ENCODE measurements at places on chromosomes 2 and 18.

GRCh38 chr2:66984864-66985263 is 412.3 kb upstream of the ETAA1 start:
- DNase-seq, result no peak

GRCh38 chr2:30664761-30665358 is 142.4 kb downstream of the CAPN13 start:
- no peak for DNase-seq

DNA sequence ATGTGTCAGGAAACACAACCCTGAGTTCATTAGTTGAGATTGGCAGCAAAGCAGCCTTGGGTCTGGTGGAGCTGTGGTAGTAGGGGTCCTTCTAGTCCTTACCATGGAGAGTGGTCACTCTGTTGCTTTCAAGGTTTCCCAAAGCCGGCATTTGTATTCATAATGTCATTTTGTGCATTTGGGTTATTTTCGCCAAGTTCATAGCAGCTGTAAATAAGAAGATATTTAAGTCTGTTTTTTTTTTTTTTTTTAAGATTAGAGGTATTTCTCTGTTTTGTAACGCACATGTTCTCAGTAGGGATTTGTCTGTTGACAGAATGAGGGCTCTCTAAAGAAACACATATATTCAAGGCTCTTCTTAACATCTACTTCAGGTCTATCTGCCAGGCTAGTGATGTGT is 114.1 kb downstream of the PRPF40A start:
- DNase-seq, result no peak

DNA sequence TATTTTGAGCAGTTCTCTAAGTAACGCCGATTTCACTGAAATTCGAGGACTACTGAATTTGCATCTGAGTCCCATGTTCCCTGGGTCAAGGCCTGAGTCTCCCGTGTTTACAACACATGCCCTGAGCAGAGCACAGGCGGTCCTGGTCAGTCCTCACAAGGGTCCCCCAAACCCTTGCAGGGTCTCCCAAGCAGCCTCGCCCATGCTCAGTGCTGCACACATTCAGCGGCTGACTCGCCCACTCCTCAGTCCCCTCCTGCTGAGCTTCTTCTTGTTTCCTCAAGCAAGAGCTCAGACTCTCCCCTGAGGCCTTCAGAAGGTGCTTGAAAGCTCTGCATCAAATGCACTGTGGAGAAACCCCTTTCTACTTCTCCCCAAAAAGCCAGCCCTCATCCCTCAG is 114.6 kb downstream of the INHBB start:
- no peak for DNase-seq

DNA sequence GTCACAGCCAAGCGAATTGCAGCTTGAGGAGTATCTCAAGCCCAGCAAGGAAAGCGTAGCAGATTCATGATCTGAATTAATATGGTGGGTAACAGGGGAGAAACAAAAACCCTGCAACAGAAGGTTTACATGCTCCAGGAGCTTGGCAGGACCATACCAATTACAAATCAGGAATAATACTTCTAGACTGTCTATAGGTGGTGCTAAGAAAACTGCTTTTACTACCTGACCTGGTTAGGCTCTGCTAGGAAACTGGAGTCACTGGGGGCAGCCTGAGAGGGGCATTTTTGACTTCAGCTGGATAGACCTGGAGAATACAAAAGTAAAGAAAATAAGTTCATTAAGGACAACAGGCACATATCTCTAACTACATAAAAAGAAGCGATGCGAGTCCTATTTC is 24.6 kb upstream of the SPOPL start:
- no peak for DNase-seq

DNA sequence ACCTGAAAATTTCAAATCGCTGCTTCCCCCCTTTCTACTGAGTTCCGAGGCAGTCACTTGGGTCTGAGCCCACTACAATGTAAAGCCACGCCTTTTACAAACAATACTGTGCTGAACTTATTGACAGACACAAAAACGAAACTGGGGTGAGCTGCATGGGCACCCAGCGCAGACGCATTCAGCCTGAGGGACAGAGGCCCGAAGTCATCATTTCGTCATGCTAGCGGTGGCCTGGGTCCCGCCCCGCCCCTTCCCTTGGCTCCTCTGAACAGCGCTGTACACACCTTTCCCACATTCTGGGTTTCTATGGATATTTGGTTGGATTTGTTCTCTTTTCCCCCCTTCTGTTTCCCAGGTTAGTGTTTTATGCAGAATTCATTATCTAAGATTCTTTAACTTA is 71.7 kb downstream of the EIPR1 start:
- DNase-seq, result no peak

DNA sequence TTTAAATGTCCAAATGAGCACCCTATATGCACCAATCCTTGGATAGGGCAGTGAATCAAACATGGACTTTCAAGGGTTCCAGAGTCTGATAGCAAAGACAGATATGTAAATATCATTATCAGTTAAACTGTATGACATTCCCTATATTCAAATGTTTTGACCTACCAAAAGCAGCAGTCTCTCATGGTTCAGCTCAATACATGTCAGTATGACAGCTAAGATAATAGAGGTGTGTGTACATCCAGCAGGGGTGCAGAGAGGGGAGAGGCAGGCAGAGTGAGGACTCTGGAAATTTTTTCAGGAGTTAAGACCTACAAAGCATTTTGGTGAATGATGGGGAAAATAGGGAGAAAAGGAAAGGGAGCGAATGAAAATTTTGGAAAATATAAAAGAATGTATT is 106.3 kb downstream of the MYO3B start:
- DNase-seq, result no peak

DNA sequence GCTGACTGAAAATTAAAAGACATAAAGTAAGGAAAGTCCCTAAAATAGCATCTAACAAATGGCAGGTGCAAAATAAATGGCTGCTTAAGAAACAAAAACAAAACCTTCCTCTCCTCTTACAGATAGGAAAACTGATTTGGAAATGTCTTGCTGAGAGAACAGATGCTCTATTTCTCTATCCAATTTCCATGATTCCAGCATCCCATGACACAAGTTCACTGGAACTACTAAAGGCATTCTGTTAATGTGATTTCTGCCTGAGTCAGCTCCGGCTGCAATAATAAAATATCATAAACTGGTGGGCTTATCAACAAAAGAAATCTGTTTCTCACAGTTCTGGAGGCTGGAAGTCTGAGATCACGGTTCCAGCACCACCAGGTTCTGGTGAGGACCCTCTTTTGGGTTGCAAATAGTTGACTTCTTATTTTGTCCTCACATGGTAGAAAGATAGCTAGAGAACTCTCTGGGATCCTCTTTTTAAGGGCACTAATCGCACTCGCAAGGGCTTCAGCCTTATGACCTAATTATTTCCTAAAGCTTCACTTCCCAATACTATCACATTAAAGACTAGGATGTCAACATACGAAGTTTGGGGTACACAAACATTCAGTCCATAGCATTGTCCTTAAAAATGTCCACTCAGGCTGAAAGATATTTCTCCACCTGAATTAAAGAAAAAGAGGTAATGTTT is 78.2 kb upstream of the GALNT3 start:
- no peak for DNase-seq

GRCh38 chr18:61047794-61048193 is 285.4 kb upstream of the CDH20 start:
- no peak for DNase-seq

DNA sequence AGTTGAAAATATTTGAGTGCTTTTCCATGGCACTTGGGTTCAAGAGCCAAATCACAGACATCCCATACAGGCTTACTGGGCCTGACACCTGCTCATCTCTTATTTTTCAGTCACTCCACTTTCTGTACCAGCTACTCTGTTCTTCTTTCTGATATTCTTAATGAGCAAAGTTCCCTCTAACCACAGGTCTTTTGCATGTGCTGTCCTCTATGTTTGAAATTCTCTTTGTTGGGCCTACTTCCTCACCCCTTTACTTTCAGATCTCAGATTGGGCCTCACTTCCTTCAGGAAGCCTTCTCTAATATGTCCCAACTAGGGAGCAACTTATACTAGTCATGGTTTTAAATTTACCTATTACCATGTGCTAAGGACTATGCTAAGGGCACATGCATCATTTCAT is 81.8 kb upstream of the RBMS1 start:
- DNase-seq, result no peak

GRCh38 chr18:62536005-62536404 is 13.2 kb downstream of the ZCCHC2 start:
- no peak for DNase-seq

- no peak for DNase-seq
Measured at GRCh38 chr18:23291456-23292205, 156.3 kb downstream of the CABLES1 start.

DNA sequence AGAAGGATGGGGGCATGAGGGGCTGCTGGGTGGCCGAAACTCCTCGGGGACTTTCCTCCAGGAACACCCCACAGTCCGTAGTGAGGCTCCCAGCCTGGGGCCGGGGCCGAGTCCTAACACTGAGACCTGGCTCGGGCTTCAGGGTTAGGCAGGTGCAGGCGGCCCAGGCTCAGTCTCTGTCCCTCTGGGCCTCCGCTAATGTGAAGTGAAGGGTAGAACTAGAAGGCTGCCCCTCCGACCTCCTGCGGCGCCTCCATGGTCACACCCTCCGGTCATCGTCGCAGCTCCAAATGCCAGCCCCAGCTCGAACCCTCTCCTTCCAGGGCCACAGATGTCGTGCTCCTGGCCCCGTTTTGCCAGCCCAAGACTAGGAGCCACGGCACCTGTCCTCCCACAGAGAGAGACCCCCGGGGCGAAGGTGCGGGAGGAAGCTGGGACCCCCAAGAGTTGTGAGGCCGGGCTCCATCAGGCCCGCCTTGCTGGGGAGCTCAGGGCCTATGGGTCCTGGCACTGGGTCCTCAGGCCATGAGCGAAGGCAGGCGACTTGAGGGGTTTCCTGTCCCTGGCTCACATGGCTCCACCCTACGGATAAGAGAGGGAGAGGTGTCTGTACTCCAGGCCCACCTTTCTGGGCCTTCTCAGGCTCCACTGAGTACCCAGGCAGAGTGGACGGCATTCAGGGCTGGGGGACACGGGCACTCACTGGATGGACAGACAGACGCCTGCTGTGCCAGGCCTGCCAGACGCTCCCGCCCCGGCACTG is 797 bp downstream of the ANO7 start:
- DNase-seq, result no peak

DNA sequence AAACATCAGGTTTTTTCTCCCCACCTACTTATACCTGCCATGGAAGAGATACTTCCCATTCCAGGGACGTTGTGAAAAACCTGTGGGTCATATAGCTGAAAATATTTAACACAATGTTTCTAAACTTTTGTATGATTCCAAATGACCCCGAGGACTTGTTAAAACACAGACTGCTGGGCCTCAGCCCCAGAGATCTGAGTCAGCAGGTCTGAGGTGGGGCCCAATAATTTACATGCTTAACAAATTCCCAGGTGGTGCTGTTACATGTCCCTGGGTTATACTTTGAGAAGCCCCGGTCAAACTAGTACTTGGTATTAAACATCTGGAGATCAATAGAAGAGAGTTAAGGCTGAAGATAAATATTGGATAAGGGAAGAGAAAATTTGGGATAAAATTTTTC is 71.4 kb upstream of the FRZB start:
- no peak for DNase-seq

DNA sequence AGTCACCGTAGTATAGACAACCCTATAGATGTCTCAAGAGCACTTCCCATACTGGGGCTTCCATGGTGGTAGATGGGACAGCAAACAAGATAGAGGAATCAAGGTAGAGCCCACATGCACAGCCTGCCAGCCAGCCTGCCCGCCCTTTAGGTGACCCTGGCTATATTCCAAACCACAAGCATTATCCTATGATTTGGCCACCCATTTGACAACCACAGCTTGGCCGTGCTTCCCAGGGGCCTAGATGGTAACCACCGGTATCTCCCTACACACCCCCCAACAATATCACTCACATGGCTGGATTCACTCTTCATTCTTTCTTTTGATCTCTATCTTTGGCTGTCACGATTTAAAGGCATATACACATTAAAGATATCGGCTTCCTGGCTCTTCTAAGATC is 85.3 kb downstream of the CDK15 start:
- DNase-seq, result no peak

DNA sequence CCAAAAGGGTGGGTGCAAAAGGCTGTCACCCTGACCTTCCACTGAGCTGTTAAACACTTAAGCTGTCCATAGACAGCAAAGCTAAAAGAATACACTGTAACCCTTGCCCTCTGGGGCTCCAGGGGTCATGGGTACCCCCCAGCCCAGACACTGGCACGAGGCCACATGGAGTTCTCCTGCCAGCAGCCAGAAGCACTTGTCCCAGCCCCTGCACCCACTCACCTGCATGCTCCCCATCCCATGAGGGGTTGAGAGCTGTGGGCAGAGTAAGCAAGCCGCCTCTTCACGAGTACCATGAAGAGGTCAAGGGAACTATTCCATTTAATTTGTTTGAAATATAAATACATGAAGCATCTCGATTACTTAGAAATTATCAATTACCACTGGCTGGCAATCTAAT is 867.1 kb upstream of the ZEB2 start:
- no peak for DNase-seq

DNA sequence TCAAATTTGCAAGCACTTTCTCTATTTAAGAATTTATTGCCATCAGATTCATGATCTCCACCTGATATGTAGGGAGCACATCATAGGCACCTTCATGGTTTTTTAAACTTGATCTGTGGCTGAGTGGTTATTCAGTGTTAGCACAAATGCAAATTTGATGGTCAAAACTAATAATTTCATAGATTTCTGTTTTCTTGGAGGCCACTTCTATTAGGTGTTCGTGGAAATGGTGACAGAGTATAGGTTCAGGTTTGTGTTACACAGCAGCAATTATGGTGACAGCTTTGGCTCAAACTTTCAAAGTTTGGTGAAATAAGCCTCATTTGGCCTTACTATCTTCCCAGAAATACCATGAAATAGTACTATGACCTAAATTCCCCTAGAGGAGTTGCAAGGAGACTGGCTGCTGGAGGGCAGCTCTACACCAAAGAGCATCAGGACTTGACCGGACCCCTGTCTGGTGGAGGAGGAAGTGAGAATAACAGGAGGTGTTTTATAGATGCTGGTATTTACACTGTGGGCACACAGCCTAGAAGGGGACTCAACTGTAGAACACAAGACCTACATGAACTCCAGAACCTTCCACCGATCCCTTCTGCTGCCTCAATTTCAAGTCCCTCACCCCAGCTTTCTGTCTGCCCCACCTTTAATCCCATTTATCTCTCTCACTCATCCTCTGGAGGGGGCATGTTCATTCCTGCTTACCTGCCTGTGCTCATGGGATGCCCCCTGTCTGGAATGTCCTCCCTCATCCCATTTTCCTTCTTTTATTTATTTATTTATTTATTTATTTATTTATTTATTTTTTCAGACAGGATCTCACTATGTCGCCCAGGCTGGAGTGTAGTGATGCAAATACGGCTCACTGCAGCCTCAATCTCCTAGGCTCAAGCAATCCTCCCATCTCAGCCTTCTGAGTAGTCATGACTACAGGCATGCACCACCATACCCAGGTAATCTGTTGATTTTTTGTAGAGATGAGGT is 132.9 kb upstream of the SIX2 start:
- no peak for DNase-seq

GRCh38 chr18:21686282-21687105 is 18.1 kb downstream of the ABHD3 start:
- no peak for DNase-seq

GRCh38 chr2:95062242-95063085 is 37.0 kb downstream of the MAL start:
- DNase-seq, result no peak
